ENCODE measurements at places on chromosomes 16 and 17.

- no peak for DNase-seq
These were observed 194.0 kb downstream of the SALL1 start for GRCh38 chr16:50957056-50957455.

- no peak for DNase-seq
These were observed 121.5 kb downstream of the WSCD1 start for GRCh38 chr17:6191405-6192324.

DNA sequence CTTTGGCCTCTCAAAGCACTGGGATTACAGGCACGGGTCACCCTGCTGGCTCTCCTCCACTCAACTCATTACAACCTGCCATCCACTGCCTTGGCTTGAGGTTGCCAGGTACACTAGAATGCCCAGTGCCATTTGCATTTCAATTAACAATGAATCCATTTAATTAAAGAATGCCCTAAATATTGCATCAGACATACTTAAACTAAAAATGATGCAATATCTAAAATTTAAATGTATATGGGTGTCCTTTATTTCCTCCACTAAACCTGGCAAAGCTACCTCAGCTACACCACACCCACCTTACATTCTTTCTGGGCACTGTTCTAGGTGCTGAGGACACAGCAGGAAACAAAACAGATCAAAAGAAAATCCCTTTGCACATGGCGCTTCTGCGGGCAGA lies 382.2 kb upstream of the ZFHX3 start:
- no peak for DNase-seq

GRCh38 chr17:77256710-77257109 lies 115.9 kb downstream of the SEC14L1 start:
- DNase-seq: no peak

- no peak for DNase-seq
These were observed 395.3 kb downstream of the HS3ST4 start for GRCh38 chr16:26087091-26087490.

- DNase-seq: no peak
These were observed 249.6 kb upstream of the AXIN2 start for GRCh38 chr17:65811043-65811442.

DNA sequence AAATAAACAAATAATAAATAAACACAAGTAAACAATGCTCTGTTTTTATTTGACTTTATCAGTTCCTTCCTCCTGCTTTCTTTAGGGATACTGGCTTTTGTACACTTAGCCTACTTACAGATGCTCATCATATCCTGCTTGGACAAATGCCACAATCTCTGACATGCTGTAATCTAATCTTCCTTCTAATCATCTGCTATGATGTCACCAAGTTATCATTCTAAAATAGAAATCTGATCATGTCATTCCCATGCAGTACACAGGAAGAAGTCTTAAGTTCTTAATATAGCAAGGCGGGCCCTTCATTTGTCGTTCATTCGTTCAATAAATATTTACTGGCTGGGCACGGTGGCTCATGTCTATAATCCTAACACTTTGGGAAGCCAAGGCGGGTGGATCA lies 9.1 kb upstream of the UBB start:
- DNase-seq: no peak

DNA sequence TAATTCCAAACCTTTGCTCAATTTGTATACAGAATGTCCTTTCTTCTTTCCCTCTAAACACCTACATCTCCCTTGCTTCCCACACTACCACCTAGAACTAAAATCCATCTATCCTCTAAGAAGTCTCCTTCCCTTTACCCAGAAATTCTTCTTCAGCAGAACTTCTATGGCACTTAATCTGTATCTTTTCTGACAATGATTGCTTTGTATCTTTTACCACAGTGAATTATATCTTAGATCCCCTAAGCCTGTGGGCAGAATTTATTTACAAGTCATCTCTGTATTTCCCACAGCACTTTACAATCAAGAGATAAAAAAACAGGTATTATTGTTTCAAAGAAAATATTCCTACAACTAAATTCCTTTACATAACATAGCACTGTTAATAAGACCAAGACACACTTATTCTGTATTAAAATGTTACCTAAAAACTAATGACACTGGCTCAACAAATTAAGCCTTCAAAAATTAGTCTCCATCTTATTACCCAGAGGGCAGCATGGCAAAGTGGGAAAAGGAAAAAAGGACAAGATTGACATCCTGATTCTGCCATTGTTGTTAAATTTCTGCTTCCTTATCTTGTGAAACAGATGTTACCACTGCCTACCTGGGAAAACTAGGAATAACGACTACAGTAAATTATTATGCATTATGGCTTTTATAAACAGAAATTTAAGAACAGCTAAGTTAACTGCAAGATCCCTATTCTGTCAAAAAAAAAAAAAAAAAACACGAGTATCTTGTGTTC lies 42.8 kb downstream of the KANSL1 start:
- no peak for DNase-seq

DNA sequence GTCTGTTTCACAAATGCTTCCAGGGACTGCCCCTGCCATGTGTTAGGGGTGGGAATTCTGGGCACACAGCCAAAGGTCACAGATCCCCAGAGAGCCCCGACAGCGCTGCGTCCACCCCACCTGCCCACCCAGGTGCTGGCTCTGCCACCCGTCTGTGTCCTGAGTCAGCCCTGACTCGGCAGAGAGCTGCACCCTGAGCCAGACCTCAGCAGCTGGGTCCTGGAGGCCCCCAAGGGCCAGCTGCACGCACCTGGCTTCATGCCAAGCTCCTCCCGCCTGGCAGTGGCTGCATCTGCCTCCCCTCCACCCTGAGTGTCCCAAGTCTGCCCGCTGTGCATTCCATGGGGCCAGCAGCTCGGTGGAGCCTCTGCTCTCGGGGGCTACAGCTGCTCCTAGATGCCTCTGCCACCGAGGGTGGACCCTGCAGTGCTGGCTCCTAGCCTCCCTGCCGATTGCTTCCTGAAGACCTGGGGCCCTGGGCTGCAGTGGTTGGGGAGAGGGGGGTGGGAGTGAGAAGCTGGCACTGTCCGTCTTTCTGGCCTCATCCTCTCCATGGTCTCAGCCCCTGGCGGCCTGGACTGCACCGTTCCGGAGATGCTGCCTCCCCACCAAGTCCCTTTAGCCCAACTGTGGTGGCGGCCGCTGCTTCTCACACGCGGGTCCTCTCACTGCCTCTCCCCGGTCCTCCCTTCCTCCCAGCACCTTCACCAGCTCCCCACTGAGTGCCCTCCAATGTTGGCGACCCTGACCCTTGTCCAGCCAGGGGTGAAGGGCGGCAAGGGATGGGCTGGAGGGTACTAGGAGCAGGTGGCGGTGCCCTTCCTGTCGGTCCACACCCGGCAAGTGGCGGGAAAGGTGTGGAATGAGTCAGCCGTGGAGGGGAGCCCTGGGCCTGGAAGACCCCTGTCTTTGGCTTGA lies 3.0 kb downstream of the SECTM1 start:
- no peak for DNase-seq

DNA sequence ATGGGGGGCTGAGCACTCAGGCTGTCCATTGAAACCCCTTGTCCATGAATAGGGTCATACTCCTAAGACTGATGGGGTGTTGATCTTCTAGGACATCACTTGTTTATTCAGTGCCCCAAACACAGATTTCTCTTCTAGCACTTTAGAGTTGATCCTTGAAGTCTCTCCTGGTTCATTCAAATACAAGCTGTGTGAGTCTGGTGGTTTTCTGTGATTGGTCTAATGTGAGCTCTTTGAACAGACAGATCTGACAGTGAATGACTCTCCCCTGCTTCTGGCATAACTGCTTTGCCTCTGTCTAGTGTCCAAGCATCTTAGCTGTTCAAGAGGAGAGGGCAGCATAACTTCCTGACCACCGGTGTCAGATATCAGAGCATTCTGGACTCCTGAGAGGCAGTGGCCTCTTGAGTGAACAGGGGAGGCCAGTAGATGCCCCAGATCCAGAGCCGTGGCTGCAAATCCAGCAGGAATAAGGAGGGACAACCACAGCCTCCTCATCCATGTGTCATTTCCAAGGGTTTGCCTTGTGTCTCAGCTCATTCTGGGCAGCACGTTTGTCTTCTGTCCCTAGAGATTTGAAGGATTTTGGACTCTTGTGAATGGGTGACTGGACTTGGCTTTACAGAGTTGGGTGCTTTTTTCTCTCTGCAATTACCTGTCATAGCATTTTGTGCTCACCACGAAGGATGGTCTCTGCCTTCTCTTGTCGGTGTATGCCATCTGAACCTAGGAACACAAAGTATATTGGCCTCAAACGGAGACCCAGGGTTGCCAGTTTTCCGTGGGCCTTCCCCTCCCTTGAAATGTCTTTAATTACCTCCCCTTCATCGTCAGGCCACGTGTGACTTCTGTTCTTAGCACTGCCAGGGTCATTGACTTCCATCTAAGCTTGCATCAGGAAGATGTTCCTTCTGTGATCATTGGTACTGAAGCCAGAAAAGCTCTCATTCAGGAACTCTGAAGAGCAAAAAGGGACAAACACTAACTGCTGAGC lies 13.9 kb upstream of the CLEC18C start:
- DNase-seq: no peak

GRCh38 chr17:79620207-79621038 lies 9.6 kb upstream of the RBFOX3 start:
- DNase-seq: no peak

GRCh38 chr17:63435681-63436522 lies 10.2 kb downstream of the CYB561 start:
- DNase-seq: no peak

DNA sequence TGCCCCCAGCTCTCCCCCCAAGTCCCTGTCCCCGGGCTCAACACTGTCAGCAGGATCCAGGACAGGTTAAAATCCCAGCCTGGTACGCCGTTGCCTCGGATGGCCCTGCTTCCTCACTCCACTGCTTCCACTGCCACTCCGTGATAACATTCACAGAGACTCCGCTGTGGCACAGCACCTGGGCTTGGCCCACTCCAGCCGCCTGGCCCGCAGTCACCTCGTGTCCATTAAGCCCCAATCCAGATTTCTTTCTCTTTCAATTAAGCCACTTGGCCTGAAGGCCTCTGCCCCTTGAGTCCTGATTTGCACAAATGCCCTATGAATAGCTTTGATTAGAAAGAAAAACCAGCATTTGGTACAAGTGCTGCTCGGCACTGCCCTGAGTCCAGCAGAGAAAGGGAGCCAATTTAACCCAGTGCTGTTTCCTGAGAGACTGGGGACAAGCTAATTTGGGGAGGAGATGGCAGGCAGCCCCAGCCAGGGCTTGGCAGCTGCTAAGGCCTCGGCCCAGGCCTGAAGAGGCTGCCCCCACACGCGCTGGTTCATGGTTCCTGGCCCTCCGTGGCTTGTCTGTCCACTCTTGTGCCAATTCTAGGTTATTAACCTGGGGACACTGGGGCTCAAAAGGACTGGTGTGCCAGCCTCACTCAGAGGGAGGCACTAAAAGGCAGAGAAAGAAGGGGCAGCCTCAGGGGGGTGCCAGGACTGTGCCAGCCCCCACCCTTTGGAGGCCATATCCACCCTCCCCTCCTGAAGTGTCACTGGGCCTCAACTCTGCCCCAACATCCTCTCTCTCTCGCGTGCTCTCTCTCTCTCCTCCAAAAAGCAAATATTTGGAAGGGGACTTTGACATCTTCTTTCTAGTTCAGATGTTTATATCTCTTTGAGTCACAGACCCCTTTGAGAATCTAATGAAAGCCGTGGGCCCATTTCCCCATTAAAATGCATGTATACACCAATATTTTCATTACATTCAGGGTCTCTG lies 29.8 kb upstream of the SPPL2C start:
- no peak for DNase-seq

DNA sequence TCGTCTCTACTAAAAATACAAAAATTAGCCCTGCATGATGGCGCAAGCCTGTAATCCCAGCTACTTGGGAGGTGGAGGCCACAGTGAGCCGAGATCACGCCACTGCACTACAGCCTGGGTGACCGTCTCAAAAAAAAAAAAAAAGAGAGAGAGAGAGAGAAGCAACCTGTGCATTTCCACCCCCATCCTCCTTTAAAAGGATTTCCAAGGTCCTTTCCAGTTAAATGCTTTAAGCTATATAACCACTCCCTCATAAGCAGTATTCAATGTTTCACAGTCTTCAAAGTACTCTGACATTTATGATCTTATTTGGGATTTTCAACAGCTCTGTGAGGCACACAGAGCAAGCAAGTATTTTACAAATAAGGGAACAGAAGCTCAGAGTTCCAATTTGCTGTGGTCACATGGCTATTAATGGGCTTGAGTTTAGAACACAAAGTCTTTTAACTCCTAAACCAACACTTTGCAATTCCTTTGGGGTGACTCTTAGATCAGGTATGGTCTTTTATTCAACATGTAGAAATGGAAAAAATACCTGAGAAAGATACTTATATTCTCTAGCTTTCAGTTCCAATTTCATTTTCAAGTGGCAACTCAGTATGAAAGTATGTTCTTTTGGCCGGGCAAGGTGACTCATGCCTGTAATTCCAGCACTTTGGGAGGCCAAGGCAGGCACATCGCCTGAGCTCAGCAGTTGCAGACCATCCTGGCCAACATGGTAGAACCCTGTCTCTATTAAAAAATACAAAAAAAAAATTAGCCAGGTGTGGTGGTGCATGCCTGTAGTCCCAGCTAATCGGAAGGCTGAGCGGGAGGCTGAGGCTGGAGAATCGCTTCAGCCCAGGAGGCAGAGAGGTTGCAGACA lies 31.3 kb downstream of the SPOP start:
- no peak for DNase-seq

GRCh38 chr17:63634163-63634562 lies 11.9 kb downstream of the MAP3K3 start:
- DNase-seq: no peak

DNA sequence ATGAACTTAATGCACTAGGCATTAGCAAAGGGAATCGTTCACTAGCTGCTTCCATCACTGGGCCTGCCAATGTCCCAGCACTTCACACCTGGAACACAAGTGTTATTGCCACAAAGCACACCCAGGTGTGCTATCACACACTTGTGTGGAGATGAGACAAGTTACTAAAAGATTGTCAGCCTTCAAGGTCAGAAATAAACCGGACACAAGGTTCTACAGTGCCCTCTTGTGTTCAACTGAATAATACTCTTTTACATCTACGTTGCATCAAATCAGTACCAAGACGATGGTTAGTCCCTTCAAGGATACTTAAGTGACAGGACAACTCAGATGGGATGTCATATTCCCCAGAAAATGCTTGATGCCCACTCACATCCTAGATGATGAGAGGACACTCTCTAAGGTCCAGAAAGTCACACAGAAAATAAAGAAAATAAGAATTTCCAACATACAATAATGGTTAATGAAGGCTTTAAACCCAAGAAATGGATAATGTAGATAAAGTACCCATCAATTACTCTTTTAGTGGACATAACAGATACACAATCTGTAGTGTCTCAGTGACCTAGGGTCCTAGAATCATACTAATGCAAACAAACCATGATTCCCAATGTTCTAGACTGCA lies 16.4 kb upstream of the GLG1 start:
- DNase-seq: peak; percentile 29

- no peak for DNase-seq
These were observed 599.4 kb upstream of the CDH5 start for GRCh38 chr16:65767125-65767524.

DNA sequence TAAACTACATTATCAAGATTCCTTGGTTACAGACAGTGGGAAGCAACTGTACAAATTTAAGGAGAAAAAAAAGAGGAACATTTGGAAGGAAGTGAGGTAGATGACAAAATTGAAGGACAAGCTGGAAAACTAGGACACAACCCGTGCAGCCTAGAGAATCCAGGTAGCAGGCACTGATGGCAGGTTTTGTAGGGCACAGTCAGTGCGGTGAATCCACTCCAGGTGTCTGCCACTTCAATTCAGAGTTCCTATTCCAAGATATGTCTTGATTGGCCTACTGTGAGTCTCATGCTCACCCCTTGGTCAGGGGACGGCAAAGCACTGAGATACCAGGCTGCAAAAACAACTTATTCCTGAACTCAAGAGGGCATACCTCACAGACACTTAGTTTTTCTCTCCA lies 37.8 kb downstream of the TNRC6C start:
- no peak for DNase-seq

- DNase-seq: no peak
These were observed 19.6 kb downstream of the SNN start for GRCh38 chr16:11687601-11688519.

- DNase-seq: no peak
These were observed 1.5 kb downstream of the GAS7 start for GRCh38 chr17:10196941-10197340.

All from naive thymus-derived CD4-positive, alpha-beta T cell (primary cell).